ENCODE measurements at places on chromosomes 5 and 9. TPM values are rescaled to one million over a fixed set of nuclear protein-coding genes. Genes with fewer than 3 reads are reported as not detected.

Gene ATG10
- total RNA-seq, result 7.6 TPM

Gene IFNA10
- total RNA-seq, result not detected

Gene MTX3
- 17.0 TPM for total RNA-seq

Gene SH3RF2
- 106 TPM for total RNA-seq

Gene PCDHB2
- total RNA-seq, result 3.6 TPM

GRCh38 chr9:130185017-130185416 is 12.8 kb downstream of the NCS1 start:
- DNase-seq, result no peak

DNA sequence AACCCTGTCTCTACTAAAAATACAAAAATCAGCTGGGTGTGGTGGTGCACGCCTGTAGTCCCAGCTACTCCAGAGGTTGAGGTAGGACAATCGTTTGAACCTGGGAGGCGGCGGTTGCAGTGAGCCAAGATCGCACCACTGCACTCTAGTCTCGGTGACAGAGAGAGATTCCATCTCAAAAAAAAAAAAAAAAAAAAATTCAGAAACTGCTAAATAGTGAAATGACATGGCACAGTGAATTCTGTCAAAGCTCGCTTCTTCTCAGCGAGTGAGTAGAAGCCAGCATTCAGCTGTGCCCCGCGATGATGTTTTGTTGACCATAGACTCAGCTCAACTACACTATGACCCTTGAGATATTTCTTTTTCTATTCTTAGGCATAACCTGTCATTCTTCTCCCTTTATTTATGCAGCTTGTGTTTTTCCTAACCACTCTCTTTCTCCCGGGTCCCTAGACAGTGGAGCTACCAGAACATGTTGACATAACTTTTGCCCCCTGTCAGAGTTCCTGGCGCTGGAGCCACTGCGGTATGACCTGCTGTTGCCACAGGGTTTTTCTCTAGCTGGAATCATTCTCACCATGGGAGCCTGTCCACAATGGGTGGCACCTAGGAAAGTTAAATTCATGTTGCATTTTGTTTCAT is 13.5 kb upstream of the IQGAP2 start:
- DNase-seq, result no peak

DNA sequence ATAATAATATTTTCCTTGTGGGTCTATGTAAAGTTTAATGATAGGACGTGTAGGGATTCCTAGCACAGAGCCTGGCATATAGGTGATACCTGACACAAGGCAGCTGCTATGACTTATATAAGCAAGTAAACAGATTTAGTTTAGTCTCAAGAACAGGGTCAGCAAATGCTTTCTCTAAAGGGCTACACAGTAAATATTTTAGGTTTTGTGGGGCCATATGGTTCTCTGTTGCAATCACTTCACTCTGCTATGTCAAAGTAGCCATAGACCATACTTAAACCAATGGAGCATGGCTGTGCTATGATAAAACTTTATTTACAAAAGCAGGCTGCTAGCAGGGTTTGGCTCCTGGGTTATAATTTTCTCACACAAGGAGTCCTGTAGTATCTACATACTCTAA is 204.8 kb upstream of the KLF4 start:
- no peak for DNase-seq

DNA sequence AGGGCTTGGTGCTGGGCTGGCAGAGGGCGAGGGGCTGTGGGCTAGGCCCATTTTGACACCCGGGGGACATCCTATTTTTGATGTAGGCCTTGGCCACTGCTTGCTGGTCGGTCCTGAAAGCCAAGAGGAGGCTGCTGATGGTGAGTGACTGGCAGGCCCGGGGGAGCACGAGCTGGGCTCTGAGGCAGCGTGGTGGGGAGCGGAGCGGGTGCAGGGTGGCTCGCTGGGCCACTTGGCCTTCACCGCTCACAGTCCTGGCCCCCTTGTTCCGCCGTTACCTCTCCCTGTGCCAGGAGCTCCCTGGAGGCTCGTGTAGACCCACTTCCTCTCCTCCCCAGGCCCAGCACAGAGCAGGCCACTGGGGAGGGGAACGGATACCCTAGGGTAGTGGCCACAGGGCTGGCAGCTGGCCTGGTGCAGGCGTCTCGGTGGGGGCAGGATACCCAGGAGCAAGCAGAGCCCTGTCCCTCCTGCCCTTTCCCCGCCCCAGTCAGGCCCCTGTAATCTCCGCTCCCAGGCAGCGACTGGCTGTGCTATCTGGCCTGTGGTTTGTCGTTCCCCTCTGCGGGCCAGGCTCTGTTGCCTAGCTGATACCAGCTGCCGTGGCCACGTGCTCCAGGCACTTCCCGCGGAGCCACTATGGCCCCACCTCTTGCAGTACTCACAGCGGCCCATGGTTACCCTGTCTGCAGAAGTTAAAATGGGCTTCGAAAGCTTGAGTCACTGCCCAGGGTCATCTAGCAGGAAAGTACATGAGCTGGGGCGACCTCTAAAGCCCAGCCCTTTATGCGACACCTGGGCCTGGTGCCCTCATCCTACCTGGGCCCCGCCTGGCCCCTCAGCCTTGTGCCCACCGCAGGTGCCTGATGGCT is 11.7 kb upstream of the DOLPP1 start:
- peak; percentile 80 for DNase-seq

- DNase-seq, result peak; percentile 95
Measured at GRCh38 chr9:127980706-127981558, at the start of gene EEIG1. Gene EEIG1, minus strand, starts transcription at chr9:127980989. Its CDS starts 852 bp downstream, at chr9:127980137.

DNA sequence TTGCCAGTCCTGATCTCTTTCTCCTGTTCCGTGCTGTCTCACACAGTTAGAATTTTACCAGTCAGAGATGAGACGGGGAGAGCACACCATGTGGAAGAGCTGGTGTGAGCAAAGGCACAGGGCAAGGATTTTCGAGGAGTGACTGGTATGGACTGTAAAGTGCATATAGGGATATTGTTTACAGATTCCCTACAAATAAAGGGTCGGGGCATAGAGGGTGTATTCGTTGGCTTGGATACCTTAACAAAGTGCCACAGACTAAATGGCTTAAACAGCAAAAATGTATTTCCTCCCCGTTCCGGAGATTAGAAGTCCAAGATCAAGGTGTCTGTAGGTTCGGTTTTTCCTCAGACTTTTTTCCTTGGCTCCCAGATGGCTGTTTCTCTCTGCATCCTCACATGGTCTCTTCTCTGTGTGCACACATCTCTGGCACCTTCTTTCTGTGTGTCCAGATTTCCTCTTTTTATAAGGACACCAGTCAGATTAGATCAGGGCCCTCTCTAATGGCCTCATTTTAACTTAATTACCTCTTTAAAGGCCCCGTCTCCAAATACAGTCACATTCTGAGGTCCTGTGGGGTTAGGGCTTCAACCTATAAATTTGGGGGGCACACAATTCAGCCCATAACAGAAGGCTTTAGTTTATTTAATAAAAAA is 23.4 kb downstream of the CYFIP2 start:
- no peak for DNase-seq

GRCh38 chr9:93086447-93087224 is 9.4 kb upstream of the CARD19 start:
- DNase-seq, result no peak
